ENCODE measurements at places on chromosomes 3 and 15.

- no peak for DNase-seq
Measured at GRCh38 chr3:69313251-69313650, 72.6 kb downstream of the FRMD4B start.

DNA sequence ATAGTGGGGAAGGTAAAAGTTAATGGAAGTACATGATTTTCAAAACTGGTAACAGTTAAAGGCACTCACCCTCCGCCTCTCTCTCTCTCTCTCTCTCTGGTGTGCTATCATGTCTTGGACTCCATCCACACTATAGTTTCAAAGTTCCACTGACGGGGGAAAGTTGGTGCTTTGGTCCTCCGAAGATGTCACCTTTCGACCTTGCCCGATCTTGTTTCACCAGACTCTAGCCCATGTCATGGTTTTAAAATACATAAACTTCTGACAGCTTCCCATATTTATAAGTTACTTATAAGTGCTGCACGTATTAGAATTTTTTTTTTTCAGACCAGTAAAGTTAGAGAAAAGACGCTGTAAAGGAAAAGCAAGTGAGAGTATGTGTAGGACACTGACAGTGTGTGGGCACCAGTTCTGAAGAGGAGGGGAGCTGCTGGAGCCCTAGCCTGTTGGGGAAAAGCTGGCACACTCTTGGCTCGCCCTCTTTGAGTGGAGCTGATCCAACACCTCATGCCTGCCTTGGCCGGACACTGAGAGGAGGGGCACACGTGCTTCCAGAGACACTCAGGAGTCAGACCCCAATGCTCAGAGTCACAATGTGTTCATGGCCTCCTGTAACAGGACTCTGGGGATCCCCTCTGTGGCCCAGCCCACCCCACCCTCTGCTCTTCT is 200.5 kb upstream of the TPM1 start:
- no peak for DNase-seq

- DNase-seq = peak; percentile 80
Measured at GRCh38 chr3:50345586-50346234, at the start of gene ZMYND10. TSS of gene ZMYND10 (minus strand) at chr3:50345732. CDS start at chr3:50345579, 153 bp downstream.

- DNase-seq = no peak
Measured at GRCh38 chr3:119937229-119937628, 155.3 kb downstream of the NR1I2 start.

DNA sequence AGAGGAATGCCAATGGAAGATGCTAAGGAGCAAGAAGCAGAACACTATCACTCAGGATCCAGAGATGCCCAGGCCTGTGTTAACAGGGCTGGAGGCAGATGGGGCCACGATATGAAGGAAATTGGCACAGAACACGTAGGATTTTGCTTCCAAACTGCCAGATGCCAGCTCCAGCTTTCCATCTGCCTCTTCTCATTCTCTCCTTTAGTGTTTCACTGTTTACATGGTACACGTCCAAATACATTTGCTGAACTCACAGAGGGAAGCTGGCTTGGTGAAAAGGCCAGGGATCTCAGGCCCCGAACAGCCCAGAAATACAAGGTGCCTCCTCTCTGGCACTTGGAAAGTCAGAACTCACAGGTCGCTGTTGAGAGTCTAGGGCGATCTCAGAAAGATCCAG is 187.0 kb downstream of the NTRK3 start:
- no peak for DNase-seq

GRCh38 chr15:69265347-69265955 is 33.3 kb upstream of the PAQR5 start:
- no peak for DNase-seq

- DNase-seq = no peak
Measured at GRCh38 chr3:17307482-17307881, 422.7 kb downstream of the PLCL2 start.

All from ovary (tissue), 10 donors.